ENCODE measurements at places on chromosomes 2 and 18. TPM values are rescaled to one million over a fixed set of nuclear protein-coding genes. Genes with fewer than 3 reads are reported as not detected.
A peak's percentile ranks its signal among the peaks of the same experiment; 100 is the strongest.

FKBP1B gene
- total RNA-seq = not detected

UGT1A8 gene
- total RNA-seq = not detected

TXNDC2 gene
- total RNA-seq = not detected

GRCh38 chr2:237885111-237885930 lies 25.9 kb downstream of the RAMP1 start:
- no peak for DNase-seq
- H3K36me3 ChIP-seq = peaks cover 10% of the 10 kb centered on the region
- no peak overlapping the region for H3K4me3 ChIP-seq
- H3K27me3 ChIP-seq = no peaks in the 10 kb centered on the region
- H3K4me1 ChIP-seq = peaks cover 11% of the 10 kb centered on the region

DNA sequence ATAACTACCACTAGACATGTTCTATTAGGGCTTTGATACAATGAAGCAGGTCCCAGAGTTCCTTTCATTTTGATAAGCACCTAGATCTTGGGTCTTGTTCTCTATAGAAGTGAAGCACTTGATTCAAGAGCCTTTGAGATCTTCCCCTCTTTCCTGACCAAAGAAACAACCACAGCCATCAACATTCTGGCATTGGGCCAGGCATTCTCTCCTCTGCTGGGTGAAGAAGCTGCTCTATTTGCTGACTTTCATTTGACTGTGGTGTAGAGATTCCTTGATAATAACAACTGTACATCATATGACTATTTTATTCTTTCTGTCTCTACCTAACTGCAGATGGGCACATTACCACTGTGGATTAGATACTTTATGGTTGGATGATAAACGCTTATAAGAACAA lies 96.6 kb upstream of the LYPD1 start:
- no peak overlapping the region for H3K4me3 ChIP-seq
- no peak for DNase-seq
- H3K27ac ChIP-seq = no peak overlapping the region
- no peaks in the 10 kb centered on the region for H3K36me3 ChIP-seq
- no peaks in the 10 kb centered on the region for H3K27me3 ChIP-seq
- H3K4me1 ChIP-seq = no peaks in the 10 kb centered on the region

NRP2 gene
- total RNA-seq = 39.7 TPM

- no peak overlapping the region for H3K4me3 ChIP-seq
- no peak overlapping the region for H3K27ac ChIP-seq
- no peak for DNase-seq
- no peaks in the 10 kb centered on the region for H3K4me1 ChIP-seq
- no peaks in the 10 kb centered on the region for H3K27me3 ChIP-seq
Observed at GRCh38 chr18:55261253-55261652, 302.0 kb upstream of the CCDC68 start.

DNA sequence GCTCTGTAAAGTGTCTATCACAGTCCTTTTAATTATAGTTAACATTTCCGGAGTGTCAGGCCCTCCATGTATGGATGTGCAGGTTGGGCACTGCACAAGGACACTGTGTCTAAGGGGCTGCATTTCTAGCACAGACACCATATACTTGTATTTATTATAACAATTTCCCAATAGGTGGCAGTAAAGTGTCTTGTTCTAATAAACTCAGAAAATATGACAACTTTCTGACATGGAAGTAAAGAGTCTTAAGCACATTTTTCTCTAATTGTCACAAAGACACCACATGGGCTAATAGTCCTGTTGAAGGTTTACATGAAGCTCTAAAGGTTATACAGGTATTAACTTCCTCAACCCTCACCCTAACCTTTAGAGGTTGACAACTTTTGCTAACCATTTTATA lies 156.6 kb downstream of the DYSF start:
- no peak overlapping the region for H3K27ac ChIP-seq
- H3K36me3 ChIP-seq = no peaks in the 10 kb centered on the region
- no peak overlapping the region for H3K4me3 ChIP-seq

GRCh38 chr2:117321816-117322215 lies 492.7 kb upstream of the DDX18 start:
- H3K4me3 ChIP-seq = no peak overlapping the region
- H3K27ac ChIP-seq = no peak overlapping the region
- H3K27me3 ChIP-seq = no peaks in the 10 kb centered on the region

DNA sequence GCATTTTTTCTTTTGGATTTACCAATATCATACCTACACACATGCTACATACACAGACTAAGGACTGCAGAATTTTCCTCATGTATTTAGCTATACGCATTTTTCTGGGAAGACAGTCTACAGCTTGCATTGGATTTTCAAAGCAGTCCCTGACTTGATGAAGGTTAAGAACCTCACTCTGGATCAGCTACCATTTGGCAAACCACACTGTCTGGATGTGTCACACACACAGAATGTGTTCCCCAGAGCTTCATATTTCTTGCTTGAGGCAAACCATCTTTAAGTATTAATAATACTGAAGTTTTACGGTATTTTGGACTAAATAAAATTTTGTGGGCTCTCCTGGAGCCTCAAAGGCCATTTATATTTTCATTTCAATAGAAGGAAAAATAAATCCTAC lies 102.3 kb downstream of the TCF4 start:
- H3K27ac ChIP-seq = no peak overlapping the region
- no peaks in the 10 kb centered on the region for H3K27me3 ChIP-seq
- no peak for DNase-seq
- no peaks in the 10 kb centered on the region for H3K4me1 ChIP-seq

DNA sequence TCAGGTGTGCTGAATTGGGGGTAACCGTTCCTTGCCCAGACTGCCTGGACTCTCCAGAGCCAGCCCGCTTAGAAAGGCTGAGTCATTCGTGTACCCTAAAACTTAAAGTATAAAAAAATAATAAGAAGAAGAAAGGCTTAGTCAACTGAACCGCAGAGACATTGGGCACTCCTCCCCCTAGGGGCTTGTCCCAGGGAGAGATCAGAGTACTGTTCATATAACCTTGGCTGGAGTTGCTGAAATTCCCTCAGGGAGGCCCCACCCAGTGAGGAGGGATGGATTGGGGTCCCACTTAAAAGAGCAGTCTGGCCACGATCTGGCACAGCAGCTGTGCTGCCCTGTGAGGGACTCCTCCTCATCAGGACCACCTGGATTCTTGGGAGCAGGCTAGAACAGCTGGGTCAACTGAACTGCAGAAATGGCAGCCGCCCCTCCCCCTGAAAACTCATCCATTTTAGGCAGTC lies 37.2 kb downstream of the ANKRD12 start:
- no peaks in the 10 kb centered on the region for H3K27me3 ChIP-seq
- H3K36me3 ChIP-seq = no peaks in the 10 kb centered on the region
- no peak overlapping the region for H3K27ac ChIP-seq
- DNase-seq = no peak

DNA sequence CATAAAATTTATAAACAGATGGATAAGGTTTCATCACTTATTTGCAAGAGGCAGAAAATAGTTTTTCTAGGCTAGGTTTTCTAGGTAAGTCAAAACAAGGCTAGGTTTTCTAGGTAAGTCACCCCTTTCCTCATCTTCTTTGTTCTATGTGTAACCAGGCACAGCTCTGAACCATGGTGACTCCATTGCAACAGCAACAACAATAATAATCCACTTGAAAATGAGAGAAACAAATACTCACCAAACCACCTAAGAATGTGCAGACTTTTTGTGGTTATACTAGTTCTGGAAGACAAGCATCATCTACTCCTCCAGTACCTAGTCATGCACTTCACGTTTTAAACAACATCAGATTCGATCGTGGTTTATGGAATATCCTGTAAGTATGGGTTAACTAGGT lies 237.4 kb upstream of the ACVR2A start:
- H3K27ac ChIP-seq = no peak overlapping the region
- H3K27me3 ChIP-seq = no peaks in the 10 kb centered on the region
- H3K4me3 ChIP-seq = no peak overlapping the region
- H3K36me3 ChIP-seq = no peaks in the 10 kb centered on the region

SLC5A7 gene
- total RNA-seq = not detected

DNA sequence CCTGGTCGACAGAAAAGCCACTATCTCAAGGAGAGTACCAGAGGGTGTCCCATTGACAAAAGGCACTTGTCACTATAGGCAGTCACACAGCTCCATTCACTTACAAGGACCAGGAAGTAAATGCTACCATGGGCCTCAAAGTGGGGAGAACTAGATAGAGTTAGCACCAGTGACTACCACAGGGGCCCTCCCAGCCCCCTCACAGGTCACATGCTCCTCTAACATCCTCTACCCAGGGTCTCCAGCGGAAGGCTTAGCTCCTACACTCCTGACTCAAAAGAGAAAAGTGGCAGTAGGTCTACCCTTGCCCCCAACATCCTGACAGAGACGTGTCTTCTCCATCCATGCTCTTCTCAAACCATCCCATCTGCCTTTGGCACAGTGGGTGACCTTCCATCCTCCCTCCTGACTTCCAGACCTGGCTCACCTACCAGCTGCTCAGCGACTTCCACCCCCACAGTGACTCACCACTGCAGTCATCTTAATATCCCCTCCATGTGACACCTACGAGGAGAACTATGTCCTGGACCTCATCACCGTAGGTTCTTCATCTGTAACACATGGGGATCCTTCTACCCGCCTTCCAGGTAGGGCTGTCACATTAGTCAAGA lies 5.6 kb upstream of the DNMT3A start:
- peaks cover 5% of the 10 kb centered on the region for H3K4me1 ChIP-seq

DNA sequence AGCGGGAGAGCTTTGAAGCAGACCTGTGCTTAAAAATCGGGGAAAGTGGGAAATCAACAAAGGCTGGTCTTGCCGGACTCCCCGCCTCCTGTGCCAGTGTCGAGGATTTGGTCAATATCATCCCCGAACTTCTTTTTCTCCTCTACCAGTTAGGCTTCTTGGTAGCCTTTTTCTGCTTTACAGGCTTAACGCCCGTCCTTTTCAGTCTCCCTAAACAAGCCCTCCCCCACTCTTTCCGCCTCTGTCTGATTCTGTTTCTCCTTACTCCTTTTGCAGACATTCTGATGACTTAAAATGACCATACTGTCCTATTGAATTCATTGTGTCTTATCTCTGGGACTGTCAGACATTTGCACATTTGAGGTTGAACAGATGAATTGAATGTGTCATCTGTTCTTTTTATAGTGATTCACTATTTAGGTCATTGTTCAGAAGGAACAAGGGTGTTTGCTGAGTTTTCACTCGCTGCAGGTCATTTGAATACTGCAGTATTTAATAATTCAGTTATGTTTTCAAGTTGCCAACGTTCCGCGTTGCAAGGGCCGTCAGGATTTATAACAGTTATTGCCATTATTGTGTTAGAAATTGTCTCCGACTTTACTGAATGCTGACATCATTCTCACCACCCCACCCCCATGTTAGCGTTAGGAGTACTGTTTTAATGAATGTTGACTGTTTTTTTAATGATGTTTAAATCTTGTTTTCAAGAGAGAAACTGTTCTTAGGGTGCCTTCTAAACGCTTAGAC lies 1.1 kb downstream of the ITGAV start:
- no peaks in the 10 kb centered on the region for H3K36me3 ChIP-seq
- peak; percentile 63 for DNase-seq
- H3K4me3 ChIP-seq = peak overlapping the region; percentile 97
- H3K4me1 ChIP-seq = no peaks in the 10 kb centered on the region
- H3K27me3 ChIP-seq = no peaks in the 10 kb centered on the region
- H3K27ac ChIP-seq = peak overlapping the region; percentile 94

- no peak overlapping the region for H3K27ac ChIP-seq
- H3K27me3 ChIP-seq = no peaks in the 10 kb centered on the region
- H3K4me1 ChIP-seq = no peaks in the 10 kb centered on the region
- no peak for DNase-seq
- no peaks in the 10 kb centered on the region for H3K36me3 ChIP-seq
- no peak overlapping the region for H3K4me3 ChIP-seq
Observed at GRCh38 chr2:74267068-74267467, 68.7 kb downstream of the MTHFD2 start.

GRCh38 chr2:230085201-230085600 lies 16.5 kb upstream of the SLC16A14 start:
- no peaks in the 10 kb centered on the region for H3K27me3 ChIP-seq
- no peak overlapping the region for H3K4me3 ChIP-seq
- no peak overlapping the region for H3K27ac ChIP-seq
- no peaks in the 10 kb centered on the region for H3K36me3 ChIP-seq
- H3K4me1 ChIP-seq = no peaks in the 10 kb centered on the region

Measured in ascending aorta (tissue), 2 donors.